Left renal pelvis (tissue), 4 donors: ENCODE measurements at places on chromosomes 6 and 20. TPM values are rescaled to one million over a fixed set of nuclear protein-coding genes. Genes with fewer than 3 reads are reported as not detected.

SCRT2 gene
- not detected for polyA plus RNA-seq

RAB44 gene
- 0.08 TPM for polyA plus RNA-seq

DNA sequence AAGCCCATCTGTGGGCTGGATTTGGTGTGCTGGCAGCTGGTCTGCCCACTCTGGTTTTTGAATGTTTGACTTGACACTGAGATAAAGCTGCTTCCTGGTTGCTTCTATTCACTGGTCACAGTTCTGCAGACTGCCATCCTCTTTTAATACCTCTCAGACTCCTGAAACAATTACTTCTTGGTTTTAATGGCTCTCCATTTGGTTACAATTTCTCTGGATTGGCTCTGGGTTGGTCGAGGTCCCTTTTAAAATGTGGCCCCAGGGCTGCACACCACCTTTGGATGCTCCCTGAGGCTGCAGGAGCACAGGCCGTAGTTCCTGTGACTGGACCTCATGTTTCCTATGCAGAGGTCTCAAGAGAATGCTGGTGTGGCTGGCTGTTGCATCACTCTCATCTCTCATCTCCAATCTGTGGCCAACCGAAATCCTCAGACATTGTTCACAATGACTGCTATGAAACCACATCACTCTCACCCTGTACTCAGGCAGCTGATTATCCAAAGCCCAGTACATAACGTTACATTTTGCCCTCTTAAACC lies 98.5 kb downstream of the INSM1 start:
- no peak for DNase-seq

GRCh38 chr6:151001387-151002056 lies 136.0 kb downstream of the MTHFD1L start:
- DNase-seq = no peak

- no peak for DNase-seq
Observed at GRCh38 chr20:40551125-40551530, 137.9 kb downstream of the MAFB start.

- no peak for DNase-seq
Observed at GRCh38 chr6:36246506-36247268, 23.2 kb upstream of the PNPLA1 start.
